ENCODE measurements at places on chromosomes 2 and 18.
A peak's percentile ranks its signal among the peaks of the same experiment; 100 is the strongest.

DNA sequence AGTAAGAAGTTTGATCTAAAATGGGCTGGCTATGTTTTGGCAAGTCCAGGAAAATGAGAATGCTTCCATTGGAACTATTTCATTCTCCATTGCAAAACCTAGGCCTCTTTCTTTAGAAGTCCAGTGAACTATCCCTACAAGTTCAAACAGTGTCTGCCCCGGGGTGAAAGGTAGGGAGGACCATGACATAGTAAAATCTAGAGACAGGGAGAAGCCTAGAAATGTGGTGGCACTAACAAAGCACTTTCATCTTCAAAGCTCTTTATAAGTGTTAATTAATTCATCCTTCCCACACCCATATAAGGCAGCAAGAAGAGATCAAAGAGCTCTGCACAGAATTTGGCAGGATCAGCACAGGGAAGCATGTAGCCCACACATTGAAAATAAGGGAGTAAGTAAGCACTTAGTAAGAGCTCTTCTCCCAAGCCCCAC, 214.5 kb downstream of the IRS1 start:
- DNase-seq, result no peak

GRCh38 chr2:53334610-53335009, 433.0 kb upstream of the CHAC2 start:
- DNase-seq, result no peak

GRCh38 chr2:69680001-69680675, 36.6 kb upstream of the AAK1 start:
- no peak for DNase-seq

DNA sequence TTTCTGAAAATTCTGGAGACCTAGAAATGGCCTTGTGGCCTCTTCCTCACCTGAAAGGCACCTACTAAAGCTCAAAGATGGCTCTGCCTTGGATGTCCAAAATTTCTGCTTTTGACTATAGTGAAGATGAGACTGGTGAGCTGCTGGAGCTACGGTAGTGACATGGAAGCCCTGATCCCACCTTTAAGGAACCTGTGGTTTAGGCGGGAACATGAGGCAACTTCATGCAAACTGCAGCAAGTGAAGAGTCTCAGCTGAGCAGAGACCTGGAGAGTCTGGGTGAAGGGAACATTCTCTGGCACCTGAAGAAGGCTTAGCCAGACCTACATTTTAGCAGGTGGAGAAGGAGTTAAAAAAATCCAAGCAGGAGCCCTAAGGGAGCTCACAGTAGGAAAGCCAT, 40.0 kb downstream of the GORASP2 start:
- DNase-seq, result no peak

DNA sequence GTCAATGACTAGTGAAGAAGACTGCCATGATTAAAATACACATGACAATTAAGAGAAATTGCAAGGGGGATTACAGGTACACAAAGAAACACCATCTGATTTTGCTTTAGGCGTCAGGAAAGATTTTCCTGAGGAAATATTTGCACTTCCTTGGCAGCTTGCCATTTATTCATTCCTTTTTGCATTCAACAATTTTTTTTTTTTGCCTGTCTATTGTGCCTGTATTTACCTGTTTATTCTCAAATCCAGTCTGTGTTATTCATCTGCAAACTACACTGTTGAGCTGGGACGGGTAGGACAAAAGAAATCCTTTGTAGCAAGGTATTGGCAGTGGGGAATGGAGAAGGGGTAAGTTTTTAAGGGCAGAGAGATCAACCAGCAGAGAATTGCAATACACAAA, 31.8 kb downstream of the SMAD2 start:
- no peak for DNase-seq

DNA sequence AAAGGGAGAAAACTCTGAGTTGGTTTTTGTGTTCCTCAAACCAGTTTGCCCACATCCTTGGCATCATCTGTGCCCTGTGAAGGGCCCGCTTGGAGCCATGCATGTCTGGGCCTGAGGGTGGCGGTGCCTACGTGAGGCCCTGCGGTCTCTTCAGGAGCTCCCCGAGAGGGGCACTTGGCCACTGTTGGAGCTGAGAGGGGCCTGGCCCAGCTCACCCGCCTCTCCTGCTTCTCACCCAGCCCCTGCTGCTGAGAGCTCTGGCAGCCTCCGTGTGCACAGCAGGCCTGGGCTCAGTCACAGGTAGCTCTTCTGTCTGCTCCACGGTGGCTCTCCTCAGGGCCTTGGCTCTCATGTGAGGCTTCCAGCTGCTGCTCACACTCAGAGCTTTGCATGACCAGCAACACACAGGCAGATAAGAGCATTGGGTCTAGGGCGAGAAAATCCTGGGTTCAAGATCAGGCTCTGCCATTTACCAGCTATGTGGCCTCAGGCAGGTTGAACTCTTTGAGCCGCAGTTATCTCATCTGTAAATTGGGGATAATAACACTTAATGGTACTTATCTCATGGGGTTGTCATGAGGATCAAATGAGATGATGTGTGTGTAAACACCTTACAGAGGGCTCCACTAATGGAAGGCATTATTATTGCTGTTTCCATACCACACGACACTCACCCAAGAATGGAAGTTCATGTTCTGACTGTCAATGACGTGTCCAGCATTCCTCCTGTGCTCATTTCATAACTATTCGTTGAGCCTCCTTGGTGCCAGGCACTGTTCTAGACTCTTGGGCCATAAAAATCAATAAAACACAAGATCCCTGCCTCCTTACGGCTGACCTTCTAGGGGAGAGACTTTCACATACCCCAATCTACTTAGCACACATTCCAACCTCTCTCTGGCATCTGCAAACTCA, 41.6 kb upstream of the PLB1 start:
- DNase-seq, result no peak

DNA sequence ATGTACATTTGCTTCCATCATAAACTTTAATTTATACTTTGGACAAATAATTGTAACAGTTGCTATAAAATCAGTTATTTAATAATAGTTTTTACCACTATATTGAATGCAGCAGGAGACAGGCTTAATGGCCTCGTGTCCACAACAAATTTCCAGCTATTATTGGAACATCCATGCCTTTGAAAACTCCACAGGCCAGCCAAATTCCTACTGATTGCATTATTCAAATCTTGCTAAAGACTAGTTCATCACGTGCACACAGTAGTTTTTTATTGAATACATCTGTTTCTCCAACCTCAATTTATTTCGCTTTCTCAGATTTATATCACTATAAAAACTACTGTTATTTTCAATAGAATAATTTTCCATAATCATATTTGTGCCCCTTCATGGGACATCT, 18.4 kb upstream of the PTPRM start:
- DNase-seq, result no peak

DNA sequence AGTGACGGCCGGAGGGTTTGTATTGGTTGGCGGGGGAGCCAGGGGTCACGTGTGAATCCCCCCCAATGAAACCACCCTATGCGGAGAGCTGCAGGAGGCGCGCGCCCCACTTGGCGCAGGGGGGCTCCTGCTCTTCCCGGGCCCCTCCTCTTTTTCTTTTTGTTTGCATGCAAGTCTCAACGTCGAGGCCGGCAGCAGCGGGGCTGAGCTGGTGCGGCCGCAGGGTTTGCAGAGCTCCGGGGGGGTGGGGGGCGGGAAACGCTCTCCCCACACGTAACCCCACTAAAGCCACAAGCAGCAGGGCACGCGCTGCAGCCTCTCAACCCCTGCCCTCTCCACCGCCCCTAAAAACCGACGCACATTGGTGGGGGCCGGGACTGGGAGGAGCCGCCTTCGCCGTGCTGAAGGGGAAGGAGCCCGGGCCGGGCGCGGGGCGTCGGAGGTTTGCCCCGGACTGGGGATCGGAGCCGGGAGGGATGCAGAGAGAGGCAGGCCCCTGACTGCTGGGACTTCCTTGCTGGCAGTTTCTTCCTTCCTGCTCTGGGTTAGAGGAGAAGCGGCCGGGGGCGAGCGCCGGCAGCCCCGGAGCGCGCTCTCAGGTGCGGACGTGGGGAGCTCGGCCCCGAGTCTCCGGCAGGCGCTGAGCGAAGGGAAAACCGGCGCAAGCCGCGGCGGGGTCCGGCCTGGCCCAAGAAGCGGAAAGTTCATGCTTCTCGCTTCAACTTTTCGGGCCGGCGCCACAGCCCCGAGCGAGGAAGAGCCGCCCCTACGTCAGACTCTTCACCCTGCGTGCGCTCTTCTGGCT, 864 bp downstream of the LBH start:
- peak; percentile 85 for DNase-seq

GRCh38 chr2:73859721-73860586, 31.2 kb downstream of the STAMBP start:
- DNase-seq, result no peak

- peak; percentile 33 for DNase-seq
These were observed 12.1 kb upstream of the GAL3ST2 start for GRCh38 chr2:241764275-241765241.

DNA sequence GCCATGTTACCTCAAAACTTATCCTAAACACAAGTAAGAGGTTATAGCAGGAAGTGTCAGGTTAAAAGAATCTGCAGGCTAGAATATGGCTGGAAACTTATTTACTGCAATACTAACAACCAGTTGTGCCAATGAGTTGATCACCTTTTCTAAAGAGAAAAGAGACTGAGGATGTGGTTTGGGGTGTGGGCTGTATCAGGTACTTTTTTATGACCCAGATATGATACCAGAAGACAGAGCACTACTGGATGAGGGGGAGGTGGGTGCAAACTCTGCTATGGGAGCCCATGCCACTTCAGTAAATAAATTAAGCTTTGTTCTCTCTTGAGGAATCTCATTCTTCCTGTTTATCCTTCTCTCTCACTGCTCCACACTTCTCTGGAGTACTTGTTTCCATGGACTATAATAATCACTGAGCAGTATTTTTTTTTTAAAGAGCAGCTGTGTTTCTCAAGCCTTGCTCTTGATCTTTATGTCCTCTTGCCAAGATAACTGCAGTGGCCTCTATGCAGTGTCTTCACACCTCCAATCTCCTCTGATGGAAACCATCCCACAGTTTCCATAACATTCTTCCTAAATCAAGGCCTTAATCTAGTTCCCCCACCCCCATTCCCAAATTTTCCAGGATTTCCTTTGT, 51.2 kb upstream of the NOSTRIN start:
- peak; percentile 69 for DNase-seq

GRCh38 chr18:59220784-59221765, 1.1 kb downstream of the GRP start:
- DNase-seq, result no peak

DNA sequence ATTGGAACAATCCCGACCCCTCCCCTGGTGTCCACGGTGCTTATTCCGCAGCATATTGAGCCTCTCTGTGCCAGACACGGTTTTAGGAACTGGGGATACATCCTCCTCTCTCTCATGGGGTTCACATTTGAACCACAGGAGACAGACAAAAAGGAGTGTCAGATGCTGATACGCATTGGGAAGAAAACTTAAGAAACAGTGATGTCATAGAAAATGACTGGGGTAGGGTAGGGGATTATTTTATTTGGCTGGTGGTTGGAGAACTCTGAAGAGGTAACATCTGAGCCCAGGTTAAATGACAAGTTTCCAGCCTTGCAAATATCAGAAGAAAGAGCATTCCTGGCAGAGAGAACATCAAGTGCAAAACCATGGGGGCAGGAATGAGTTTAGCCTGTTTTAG, 344.5 kb downstream of the DPP10 start:
- DNase-seq, result no peak

DNA sequence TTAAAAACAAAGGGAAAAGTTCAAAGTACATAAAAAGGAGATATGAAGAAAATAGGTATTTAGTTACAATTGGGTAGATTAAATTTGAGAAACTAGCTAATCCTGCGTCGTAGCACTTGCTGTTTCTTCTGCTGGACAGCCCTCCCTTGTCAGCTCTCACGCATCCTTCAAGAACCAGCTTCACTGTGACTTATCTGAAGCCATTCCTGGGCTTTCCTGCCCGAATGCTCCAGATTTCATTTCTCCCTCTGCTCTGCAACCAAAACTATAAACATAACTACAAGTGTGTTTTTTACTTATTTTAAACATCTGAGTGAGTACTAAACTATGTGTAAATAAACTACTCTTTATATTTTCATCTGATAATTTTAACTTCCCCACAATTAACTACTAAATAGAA, 149.2 kb downstream of the MTCL1 start:
- DNase-seq, result no peak

GRCh38 chr2:71685941-71686611, 232.7 kb downstream of the DYSF start:
- no peak for DNase-seq

GRCh38 chr2:128279786-128280157, 38.9 kb downstream of the HS6ST1 start:
- DNase-seq, result no peak

GRCh38 chr2:127219171-127220070, 678 bp downstream of the CYP27C1 start:
- no peak for DNase-seq

GRCh38 chr2:97719362-97720155, 6.2 kb downstream of the ZAP70 start:
- no peak for DNase-seq
